ENCODE measurements at places on chromosomes 16 and 17.

DNA sequence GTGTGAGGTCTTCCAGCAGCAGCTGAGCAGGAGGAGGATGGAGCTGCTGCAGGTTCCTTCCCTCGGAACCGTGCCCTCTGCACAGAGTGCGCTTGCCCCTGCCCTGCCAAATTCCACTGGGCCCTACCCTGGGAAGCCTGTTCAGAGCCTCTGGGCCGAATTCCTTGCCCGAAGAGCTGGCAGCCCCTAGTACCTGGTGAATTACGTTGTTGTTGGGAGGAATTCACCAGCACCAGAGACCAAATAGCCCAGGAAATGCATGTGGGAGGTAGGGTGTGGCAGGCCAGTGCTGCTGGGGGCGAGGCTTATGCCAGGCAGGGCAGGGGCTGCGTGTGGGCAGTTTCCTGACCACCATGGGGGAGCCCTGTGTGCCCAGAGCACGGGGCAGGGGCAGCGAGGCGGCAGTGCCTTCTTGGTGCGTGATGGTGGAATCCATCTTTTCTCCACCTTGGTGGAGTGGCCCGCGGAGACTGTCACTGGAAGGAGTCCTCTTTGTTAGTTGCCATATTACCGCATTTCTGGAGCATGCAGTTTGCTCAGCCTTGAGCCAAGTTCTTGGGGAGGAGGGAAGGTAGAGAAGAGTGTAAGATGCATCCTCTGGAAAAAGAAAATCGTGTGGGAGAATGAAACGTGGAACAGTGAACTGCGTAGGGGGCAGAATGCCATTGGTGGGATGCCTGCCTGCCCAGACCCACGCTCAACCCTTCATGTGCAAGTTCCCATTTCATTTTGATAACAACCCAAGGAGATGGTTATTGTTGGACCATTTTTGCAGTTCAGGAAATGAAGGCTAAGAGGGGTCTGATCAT is 2.3 kb downstream of the MRC2 start:
- DNase-seq, result no peak

GRCh38 chr17:38746004-38746848 is 1.9 kb downstream of the PCGF2 start:
- DNase-seq, result no peak

DNA sequence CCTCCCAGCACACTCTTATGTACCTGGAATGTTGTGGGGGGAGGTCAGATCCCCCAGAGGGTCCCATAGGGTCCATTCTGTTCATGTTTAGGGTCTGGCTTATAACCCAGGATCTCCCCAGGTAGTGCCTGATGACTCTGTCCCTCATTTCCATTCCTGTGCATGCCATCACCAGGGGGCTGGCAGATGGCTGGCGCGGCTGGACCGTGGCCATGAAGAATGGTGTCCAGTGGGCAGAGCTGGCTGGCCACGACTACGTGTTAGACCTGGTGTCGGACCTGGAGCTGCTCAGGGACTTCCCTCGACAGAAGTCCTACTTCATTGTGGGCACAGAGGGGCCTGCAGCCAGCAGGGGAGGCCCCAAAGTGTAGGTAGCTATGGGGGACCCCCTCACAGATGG is 35.0 kb upstream of the ALKBH5 start:
- no peak for DNase-seq

- DNase-seq, result no peak
Observed at GRCh38 chr16:11597235-11598095, 10.7 kb upstream of the LITAF start.

GRCh38 chr17:76530095-76530723 is 7.3 kb downstream of the CYGB start:
- peak; percentile 56 for DNase-seq

DNA sequence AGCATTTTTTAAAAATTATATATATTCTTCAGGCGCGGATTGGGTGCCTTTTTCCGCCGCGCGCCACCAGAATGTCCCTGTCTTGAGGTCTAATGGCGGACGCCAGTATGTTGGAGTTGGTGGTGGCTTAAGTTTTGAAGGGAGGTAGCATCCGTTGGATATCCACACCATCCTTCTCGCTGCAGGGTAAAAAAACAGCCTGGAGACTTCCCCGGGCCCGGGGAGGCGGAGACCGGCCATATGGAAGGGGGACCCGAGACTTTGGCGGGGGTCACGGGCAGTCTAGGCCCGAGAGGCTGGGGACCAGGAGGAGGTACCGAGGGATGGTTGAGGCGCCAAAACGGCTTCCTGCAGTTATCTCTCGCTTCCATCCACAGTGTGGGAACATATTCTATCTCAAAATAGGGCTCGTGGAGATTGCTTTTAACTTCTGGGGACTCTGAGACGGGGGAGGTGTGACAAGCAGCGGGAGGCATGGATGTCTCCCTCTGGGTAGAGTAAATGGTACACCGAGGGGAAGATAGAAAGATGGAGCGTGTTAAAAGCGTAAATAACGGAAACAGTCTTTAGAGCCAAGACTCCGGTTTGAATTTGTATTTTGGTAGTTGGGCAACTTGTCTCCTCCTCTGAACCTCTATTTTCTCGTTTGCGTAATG is at the start of gene SF3B3:
Gene SF3B3 (plus strand): TSS at position 74 of the 656 bp plus-strand sequence. CDS start 2,841 bp downstream, outside the sequence.
- DNase-seq, result peak; percentile 36

DNA sequence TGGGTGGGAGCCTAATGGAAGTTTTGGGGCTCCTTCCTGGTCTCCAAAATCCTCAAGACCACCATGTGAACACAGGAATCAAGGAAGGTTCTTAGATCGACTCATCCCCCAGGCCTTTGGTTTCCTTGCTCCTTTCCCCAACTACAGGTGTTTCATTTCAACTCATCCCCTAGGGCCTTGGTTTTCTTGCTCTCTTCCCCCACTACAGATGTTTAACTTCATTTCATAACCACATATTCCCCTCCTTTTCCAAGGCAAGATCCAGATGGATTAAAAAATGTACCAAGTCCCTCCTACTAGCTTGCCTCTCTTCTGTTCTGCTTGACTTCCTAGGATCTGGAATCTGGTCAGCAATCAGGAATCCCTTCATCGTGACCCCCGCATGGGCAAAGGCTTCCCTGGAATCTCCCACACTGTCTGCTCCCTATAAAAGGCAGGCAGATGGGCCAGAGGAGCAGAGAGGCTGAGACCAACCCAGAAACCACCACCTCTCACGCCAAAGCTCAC is at the start of gene CCL11:
Gene CCL11 (plus strand): TSS at position 457 of the 507 bp plus-strand sequence. CDS start 67 bp downstream, outside the sequence.
- DNase-seq, result no peak

DNA sequence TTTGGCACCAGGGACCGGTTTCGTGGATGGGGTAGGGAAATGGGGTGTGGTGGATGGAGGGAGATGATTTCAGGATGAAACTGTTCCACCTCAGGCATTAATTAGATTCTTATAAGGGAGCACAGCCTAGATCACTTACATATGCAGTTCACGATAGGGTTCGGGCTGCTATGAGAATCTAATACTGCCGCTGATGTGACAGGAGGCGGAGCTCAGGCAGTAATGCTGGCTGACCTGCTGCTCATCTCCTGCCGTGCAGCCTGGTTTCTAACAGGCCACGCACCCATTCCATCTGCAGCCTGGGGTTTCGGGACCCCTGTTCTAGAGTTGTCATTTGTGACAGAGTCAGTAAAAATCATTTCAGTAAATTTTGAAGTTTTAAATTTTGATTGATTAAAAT is 99.7 kb downstream of the CHD9 start:
- no peak for DNase-seq

DNA sequence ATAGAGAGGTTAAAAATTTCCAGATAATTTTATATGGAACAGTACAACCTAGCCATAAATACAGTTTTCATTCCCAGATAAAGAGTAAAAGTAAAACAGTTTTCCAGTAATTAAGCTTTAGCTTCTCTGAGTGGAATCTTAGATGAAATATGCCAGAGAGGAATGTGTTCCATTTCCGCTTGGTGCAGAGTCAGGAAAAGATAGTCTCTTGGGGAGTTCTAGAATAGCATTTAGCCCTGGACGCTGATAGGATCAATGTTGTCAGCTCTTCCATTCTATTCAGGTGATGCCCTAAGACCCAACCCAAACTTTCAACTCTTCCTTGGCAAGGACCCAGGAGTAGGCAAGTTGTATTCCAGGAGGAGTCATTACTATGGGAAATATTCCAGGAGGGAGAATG is 30.9 kb upstream of the ABCA3 start:
- DNase-seq, result no peak

- peak; percentile 87 for DNase-seq
Observed at GRCh38 chr16:70700101-70701020, 14.5 kb upstream of the MTSS2 start.

DNA sequence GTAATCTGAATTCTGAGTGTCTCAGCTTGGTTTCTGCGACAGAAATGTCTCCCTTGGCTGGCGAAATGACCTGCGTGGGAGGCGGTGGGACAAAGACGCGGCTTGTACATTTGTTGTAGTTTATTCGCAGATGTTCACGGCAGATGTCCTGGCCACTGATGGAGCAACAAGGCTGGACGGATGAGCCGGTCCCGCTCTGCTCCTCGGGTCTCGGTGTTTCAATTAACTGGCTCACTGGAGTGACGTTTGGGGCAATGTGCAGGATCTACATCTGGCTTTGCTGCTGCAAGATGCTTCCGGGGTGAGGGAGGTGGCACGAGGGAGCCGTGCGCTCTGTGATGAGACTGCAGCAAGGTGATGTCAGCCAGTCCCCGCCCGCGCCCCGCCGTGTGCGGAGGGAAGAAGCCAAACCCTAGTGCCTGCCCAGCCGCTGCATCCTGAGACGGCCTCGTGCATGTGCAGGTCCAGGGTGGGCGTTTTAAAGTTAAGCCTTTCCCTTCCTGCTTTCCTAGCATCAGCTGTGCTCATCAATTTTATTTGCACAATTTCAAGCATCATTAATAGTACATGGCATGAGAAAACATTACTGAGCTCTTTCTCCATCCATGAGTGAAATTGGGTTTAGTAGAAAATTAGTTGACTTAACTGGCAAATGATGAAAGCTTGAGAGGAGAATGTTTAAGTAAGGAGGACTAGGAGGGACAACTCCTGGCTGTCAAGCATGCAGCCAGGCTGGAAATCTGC is 44.4 kb downstream of the MGAT5B start:
- DNase-seq, result no peak

DNA sequence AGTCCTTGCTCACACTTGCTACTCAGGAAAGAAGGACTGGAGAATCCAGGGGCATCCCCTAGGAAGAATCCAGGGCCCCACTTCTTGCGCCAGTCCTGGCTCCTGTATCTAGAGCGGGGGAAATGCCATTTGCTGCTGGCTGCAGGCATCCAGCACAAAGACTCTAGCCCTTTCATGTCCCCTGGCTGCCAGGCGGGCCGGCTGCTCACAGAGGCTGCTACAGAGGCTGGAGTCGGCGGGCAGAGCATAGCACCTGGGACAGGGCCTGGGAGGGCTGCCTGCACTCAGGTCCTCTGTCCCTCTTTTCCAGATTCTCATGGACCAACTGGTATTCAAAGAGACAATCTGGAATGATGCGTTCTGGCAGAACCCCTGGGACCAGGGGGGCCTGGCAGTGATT is 13.8 kb downstream of the SMIM5 start:
- DNase-seq, result no peak

GRCh38 chr16:27582883-27583282 is 32.9 kb downstream of the KATNIP start:
- no peak for DNase-seq

GRCh38 chr16:68790130-68790761 is 53.1 kb upstream of the TANGO6 start:
- DNase-seq, result peak; percentile 88

DNA sequence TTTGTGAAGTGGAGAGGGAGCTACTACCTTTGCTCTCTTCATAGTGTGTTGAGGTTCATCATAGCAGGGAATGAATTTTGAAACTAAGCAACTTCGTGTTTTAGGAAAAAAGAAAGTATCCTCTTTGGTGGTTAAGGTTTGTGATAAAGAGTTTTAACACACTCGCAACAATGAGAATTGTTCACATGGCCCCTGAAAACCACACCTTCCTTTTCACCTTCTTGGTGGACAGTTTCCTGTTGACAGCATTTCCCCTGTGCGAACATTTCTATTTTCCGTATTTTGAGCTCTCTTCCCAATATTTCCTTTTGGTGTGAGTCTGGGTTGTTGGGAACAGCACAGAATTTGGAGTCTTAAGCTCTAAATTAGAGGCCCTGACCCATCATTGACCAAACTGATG is 3.8 kb downstream of the OR4D2 start:
- no peak for DNase-seq

DNA sequence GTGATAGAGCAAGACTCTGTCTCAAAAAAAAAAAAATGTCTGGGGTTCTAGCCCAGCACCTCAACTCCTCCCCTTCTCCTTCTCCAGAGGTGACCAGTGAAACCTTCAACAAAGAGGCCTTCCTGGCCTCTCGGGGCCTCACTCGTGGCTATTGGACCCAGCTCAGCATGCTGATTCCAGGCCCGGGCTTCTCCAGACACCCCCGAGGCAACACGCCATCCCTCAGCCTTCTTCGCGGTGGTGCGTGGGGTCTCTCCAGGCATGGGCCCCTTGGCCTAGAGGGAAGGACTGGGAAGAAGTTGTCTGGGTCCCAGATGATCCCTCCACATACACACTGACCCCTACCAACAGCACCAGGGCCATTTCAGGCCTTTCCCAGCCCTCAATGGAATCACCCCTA is 3.5 kb upstream of the CXCL16 start:
- no peak for DNase-seq

GRCh38 chr16:2687531-2688308 is 5.4 kb downstream of the KCTD5 start:
- DNase-seq, result no peak

DNA sequence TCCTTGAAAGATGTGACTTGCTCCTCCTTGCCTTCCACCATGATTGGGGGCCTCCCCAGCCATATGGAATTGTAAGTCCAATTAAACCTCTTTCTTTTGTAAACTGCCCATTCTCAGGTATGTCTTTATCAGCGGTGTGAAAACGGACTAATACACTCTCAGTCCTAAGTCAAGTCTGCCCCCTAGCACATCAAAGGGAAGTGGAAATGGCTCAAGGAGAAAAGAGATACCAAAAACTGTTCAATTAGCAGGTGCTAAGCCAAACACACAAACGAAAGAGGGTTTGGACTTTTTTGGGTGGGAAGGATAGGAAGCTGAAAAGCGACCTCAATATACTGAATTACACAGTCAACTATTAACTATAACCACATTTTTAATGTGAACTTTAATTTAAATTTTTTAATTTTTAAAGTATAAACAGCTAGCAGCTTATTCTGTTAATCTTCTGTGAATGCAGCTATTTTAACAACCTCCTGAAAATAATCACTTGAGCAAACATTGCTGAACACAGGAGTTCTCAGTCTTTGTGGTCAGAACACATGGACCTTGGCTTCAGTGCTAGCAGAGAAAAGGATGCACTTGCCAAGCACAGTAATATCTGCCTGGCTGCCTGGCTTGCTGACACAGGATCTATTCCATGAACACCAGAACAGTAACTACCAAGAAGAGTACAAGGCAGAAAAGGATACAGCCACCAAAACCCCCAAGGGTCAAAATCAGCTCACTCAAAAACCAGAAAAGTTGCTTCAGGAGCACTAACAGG is 10.9 kb downstream of the ZNF18 start:
- DNase-seq, result no peak

- DNase-seq, result no peak
Observed at GRCh38 chr17:49438436-49439278, 24.0 kb upstream of the PHB1 start.

GRCh38 chr17:76517638-76518038 is 16.4 kb upstream of the RHBDF2 start:
- no peak for DNase-seq

GRCh38 chr17:28646039-28646754 is 1.2 kb upstream of the BLTP2 start:
- DNase-seq, result no peak

Measured in epithelial cell of esophagus (primary cell).